ENCODE measurements at places on chromosomes 4 and X. TPM values are rescaled to one million over a fixed set of nuclear protein-coding genes. Genes with fewer than 3 reads are reported as not detected.

GRCh38 chr4:71006203-71006907 is 12.9 kb downstream of the DCK start:
- DNase-seq = peak; percentile 31

GRCh38 chr4:169567916-169568315 is 44.5 kb downstream of the NEK1 start:
- no peak for DNase-seq

The SAGE1 gene
- not detected for total RNA-seq

The TLR3 gene
- total RNA-seq = 0.47 TPM

DNA sequence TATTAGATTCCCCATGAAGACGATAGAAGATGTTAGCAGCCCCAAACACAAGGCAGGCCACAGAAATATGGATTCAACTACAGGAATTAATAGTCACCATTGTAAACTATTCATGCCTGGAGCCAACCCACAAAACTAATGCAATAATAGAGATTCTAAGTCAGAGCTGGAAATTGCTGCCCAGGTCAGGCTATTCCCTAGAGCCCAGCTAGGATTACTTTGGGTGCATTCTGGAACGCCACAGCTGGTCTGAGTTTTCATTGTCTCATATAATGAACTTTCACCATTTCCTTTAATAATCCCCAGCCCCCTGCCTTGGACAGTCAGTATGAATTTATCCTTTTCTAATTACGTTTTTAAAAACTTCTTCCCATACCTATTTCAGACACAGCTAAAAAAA is 252.6 kb downstream of the PAPSS1 start:
- no peak for DNase-seq

DNA sequence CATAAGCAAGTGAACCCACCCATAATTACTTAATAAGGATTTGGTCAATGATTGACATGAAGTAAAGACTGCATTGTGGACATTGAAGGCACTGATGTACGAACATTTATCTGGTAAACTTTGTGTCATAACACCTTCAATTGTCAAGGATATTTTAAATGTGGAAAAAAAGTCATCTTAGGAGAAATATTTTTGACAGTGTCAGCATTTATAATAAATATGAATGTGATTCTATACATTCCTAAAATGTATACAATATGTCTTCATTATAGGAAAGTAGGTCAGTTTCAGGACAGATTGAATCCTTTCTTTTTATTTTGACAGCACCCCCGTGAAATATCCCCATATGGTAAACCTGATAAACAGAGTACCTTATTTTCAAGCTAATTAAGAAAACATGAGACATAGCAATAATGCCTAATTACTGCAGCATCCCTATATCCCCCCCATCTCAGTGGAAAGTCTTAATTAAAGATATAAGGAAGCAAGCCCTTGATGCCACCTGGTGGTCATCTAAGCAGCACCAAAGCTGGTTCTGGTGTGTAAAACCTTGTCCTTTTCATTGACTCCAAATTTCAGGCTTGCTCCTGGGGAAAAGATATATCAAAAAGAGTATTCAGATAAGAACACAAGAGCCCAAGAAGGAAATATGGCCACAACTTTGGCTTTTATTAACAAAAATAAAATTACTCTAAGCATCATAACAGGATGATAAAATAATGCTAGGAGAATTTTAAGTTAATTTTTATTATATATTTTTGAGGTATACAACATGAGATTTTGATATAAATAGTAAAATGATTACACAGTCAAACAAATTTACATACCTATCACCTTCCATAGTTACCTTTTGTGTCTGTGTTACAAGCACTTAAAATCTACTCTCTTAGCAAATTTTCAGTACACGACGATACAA is 379.7 kb downstream of the TLL1 start:
- DNase-seq = no peak

The TEX13B gene
- total RNA-seq = not detected

DNA sequence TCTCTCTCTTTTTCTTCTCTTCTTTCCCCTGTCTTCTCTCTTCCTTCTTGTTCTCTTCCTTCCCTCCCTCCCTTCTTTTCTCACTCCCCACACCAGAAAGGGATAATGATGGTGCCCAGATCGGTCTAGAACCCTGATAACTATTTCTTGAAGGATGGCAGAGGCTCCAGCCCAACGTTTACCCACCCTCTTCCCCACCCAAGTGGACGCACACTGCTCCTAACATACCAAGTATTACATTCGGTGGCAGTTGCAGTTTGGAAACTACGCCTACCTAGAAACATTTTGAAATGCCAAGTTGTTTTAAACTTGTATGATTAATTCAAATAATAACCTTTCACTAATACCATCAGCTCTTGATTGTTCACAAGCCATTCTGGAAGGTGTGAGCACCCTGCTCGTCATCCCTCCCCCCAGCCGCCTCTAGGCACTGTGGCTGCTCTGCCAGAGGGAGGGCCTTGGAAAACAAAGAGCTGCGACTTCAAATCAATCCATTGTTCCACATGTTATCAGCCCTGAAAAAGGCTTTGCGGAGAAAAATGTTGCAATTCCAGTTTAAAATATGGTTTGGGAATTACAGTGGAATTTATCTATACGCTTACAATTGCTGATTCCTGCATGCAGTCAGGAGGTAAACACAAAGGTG is 1017.5 kb upstream of the TENM3 start:
- no peak for DNase-seq

The FGA gene
- not detected for total RNA-seq

GRCh38 chrX:33183361-33183760 is 28.0 kb downstream of the DMD start:
- no peak for DNase-seq

- DNase-seq = no peak
Measured at GRCh38 chrX:136200466-136200865, 50.7 kb downstream of the MAP7D3 start.

The SUPT20HL2 gene
- not detected for total RNA-seq

GRCh38 chrX:1932231-1932630 is 317.4 kb downstream of the ASMT start:
- DNase-seq = no peak

DNA sequence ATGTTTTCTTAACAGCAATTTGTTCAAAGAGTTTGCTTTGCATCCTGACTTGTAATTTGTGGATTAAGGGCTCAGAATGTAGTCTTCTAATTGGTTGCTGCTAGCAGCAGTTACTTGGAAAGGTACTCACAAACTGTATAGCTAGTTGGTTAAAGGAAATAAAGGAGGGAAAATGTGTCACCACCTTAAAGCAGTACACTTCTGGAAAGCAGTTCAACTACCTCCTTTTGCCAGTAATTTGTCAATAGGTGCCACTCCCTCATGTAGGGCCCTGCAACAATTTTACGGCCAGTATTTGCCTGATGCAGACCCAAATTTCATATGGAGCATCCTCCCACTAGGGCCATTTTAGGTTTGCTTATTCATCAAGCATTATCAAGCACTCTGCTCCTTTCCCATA is 20.8 kb downstream of the AMOT start:
- DNase-seq = no peak

The APELA gene
- total RNA-seq = not detected

The CRMP1 gene
- not detected for total RNA-seq

GRCh38 chr4:187042251-187042650 is 318.6 kb upstream of the FAT1 start:
- DNase-seq = no peak

GRCh38 chr4:183370786-183371185 is 48.6 kb upstream of the CLDN24 start:
- no peak for DNase-seq

DNA sequence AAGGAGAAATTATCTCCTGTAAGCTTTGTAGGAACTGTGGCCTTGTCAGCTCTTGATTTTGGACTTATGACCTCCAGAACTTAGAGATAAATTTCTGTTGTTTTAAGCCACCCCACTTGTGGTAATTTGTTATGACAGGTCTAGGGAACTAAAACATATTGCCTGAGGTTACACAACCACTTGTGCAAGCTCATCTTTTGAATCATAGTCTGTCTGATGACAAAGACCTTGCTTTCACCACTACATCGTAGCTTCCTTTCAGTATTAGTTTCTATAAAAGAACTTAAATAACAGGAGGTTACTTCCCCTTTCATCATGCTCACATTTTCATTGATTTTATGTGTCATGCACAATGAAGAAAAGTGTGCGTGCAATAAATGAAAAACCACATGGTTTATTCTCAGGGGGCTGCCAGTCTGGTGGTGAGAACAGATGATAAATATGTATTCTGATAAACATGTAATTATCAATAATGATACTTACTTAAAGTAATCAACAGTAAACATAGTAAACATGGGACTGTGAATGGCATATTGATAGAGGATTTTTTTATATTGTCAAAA is 690.0 kb upstream of the HS3ST1 start:
- DNase-seq = no peak

The ZBED1 gene
- 15.8 TPM for total RNA-seq

DNA sequence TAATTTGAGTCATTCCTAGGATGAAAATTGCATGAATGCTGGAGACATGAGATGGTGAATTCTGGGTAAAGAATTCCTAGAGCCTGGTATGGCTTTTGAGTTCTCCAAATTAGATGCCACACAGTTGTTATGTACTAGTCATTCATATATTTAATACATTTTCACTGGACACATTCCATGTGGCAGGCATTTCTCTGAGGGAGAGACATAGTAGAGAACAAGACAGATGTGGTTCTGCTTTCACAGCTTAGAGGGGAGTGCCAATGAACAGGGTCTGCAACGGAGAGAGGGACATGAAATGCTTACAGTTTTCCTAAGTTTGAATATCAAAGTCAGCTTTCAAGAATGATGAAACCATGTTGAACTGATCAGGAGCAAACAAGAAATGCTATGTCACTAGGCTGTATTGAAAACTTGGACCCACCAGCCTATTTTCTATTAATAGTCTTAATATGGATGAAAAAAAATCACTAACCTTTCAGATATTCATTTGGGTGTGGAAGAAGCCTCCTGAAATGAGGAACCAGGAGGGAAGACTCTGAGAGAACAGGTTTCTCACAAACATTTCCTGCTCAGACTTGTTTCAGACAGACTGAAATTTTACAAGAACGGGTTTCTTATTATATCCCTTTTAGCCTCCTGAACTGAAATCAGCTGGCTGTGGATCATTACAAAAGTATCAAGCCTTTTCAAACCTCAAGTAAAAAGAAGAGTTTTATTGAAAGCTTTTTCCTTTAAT is 276.0 kb upstream of the TET2 start:
- no peak for DNase-seq

The SCOC gene
- total RNA-seq = 5.9 TPM

- DNase-seq = no peak
Measured at GRCh38 chr4:105560421-105560848, 8.0 kb downstream of the ARHGEF38 start.

- DNase-seq = no peak
Measured at GRCh38 chr4:147822128-147822527, 90.2 kb downstream of the ARHGAP10 start.

- DNase-seq = no peak
Measured at GRCh38 chr4:51918251-51918650, 75.3 kb downstream of the DCUN1D4 start.

The FRMD7 gene
- not detected for total RNA-seq

The ITGB1BP2 gene
- 2.9 TPM for total RNA-seq

The TNIP3 gene
- 0.39 TPM for total RNA-seq

GRCh38 chrX:80812176-80812575 is 2.5 kb upstream of the BRWD3 start:
- no peak for DNase-seq

The RENBP gene
- total RNA-seq = 9.3 TPM

The IL1RAPL2 gene
- not detected for total RNA-seq

- peak; percentile 8 for DNase-seq
Measured at GRCh38 chr4:154024097-154024694, 235.3 kb upstream of the SFRP2 start.

The SPANXA2 gene
- total RNA-seq = not detected

- DNase-seq = no peak
Measured at GRCh38 chr4:110287130-110287529, 88.7 kb upstream of the ELOVL6 start.

- no peak for DNase-seq
Measured at GRCh38 chr4:5341526-5341925, 290.2 kb downstream of the STK32B start.

DNA sequence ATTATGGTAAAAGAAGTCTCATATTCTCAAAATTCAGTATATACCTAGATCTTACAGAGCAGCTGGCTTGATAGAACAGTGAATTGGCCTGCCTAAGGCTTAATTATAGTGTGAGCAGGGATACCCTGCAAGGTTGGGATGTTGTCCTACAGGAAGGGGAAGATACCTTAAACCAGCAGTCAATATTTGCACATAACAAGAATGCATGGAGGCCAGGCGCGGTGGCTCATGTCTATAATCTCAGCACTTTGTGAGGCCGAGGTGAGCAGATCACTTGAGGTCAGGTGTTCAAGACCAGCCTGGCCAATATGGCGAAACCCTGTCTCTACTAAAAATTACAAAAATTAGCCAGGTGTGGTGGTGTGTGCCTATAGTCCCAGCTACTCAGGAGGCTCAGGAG is 58.7 kb upstream of the ABCG2 start:
- DNase-seq = no peak

GRCh38 chr4:73067971-73068394 is 1.5 kb downstream of the COX18 start:
- DNase-seq = no peak

The IGFBP7 gene
- total RNA-seq = 0.45 TPM

The CT47B1 gene
- total RNA-seq = not detected
